ENCODE measurements at places on chromosomes 2 and 18.

GRCh38 chr2:43387092-43388062 lies 161.0 kb upstream of the ZFP36L2 start:
- DNase-seq, result peak; percentile 20

DNA sequence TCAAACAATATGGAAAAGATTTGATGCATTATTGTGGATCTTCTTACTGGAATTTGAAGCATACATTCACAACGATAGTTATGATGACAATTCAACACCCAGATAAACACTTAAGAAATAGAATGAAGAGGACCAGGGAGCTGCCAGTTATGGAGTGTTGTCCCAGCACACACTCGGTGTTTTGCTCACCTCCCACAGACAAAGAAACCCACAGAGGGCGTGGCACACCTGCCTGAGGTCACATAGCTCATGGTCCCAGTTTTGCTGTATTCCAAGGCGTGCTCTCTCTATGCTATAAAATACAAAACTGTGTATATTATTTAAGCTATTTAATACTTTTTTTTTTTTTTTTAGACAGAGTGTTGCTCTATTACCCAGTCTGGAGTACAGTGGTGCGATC lies 31.1 kb downstream of the EFR3B start:
- no peak for DNase-seq

GRCh38 chr2:239275847-239276831 lies 124.7 kb downstream of the HDAC4 start:
- DNase-seq, result peak; percentile 93

DNA sequence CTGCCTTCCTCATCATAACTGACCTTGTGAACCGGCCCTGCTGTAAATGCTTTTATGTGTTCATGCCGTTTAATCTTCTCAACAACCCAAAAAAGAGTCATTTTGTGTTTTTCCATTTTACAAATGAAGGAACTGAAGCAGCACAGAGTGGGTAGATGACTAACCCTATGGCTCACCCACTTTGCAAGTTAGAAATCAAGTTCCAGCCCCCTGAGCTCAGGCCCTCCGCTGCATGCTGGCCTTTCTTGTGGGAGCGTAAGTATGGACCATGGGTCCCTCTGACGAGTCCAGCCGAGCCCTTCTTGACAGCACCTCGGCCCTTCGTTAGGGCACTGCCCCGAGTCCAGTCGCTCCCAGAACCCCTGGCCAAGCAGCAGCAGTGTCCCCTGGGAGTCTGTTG lies 194.6 kb downstream of the GLI2 start:
- DNase-seq, result no peak

DNA sequence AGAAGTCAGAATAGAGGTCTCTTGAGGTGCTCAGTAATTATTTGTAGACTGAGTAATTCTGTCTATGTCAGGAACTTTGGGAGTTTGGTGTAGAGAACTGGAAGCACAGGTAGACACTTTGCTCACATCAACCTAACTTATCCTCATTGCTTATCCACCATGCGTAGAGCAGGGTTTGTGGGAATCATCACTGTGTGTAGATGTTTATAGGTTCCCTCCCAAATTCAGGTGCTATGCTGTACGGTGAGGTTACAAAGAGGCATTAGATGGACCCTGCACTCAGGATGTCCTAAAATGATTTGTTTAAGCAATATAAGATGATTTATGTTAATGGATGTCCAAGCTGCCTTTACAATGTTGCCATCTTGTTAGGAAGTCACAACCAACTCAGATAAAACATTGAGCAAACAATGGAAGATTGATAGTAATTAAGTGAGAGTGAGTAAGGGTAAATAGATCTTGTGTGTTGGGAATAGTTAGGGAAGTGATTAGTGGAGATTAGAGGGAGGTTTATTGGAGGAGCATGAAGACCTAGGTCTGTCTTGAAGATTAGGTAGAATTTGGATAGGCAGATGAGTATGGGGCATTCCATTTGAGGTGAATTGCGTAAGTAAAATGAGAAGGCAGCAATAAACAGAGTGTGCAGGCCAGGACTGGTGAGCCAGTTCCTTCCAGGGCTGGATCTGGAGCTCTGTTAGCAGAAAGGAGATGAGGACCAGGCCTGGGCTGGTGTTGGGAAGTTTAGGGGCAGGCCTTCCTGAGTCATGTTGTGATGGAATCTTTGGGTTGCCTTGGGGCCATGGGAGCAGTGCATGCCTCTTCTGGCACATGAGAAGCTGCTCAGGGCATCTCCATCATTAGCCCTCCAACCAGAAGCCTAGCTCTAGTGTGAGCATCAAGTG lies 12.1 kb downstream of the EPAS1 start:
- DNase-seq, result peak; percentile 84
